ENCODE measurements at places on chromosomes 5 and 9.

DNA sequence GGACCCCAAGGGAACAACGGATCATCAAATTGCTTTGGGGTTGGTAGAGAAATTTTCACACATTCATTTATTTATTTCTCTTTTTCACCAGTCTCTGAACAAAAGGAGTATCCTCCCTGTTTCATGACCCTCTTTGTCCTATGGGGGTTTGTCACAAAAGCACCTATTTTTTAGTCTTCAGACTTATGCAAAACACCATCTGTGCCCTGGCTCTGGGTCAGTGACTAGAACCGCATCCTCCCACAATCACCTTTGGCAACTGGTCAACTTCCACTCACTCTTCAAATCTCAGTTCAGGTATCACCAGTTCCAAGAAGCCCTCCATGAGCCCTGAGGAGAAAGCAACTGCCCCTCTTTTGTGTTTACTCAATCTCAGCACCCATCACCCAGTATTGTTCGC lies 395.7 kb downstream of the CDK5RAP2 start:
- DNase-seq, result no peak

DNA sequence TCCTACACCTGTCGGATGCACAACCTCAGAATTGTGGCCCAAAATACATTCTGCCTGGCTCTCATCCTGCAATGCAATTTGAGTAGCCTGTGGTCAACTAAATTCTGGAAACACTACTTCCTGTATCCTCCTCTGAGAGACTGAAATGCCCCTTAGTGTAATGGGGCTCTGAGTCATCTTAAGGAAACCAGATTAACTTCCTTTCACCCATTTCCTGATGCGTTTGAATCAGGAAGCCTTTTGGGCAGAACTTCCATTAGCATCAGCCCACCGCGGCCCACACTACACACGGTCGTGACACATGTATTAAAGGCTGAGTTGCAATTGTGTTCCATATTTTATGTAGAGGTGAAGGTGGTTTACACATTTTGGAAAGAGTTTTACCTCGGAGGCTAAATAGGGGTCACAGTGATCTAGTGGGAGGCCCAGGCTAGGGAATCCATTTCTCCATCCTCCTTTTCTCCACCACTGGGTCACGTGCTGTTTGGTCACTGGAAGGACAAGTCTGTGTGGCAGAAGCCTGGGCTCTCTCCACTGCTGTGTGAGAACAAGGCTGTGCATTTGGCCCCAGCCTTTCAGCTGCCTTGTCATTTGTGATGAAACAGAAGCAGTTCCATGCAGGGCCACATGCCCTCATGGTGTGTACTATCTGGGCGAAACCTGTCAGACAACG lies 55.9 kb downstream of the DAP start:
- DNase-seq, result no peak

DNA sequence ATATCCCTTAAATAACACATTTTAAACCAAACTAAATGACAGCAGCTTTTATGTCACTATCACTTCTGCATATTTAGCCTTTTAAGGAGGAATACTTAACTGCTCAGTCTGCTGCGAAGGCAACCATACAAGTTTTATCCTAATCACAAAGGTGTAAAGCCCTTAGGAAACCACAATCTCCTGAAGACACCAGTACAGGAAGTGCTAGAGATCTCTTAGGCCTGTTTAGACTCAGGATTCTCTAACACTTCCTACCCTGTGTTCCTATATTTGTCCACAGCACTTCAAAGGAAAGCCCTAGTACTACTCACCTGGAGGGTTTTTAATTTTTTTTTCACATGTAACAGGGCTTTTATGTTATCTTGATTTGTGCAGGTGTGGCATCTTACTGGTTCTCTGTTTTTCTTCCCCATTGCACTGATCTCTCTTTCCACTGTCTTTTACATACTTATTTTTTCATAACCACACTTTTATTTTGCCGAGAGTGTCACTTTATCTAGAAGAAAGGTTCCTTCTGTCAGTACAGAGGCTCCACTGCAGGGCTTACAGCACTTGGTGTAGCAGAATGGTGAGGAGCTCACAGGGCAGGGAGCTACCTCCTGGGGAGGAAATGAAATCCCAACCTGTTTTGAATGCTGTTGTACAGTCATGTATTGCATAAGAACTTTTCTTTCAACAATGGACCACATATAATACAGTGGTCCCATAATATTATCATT lies 1060.6 kb upstream of the ACO1 start:
- DNase-seq, result no peak

DNA sequence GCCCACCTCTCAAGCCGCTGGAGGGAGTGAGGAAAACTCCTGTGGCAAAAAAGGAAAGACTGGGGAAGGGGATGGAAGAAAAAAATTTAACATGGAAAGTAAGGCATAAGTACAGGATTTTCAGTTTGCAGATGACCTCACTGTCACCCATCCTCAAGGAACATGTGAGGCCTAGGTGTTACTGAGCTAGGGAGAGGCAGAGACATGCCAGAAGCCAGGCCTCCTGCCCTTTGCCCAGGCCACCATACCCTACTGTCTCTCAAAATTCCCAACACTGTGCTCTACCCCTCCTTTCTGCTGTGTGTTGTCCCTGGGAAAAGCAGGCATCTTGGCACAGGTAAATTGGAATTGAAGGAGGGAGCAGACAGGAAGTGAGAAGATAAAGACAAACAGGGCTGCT lies 4.4 kb upstream of the MGAT1 start:
- no peak for DNase-seq

GRCh38 chr5:80755626-80756025 lies 100.8 kb upstream of the DHFR start:
- no peak for DNase-seq

GRCh38 chr5:164059471-164059870 lies 554.1 kb downstream of the MAT2B start:
- no peak for DNase-seq

GRCh38 chr5:41154491-41154890 lies 58.8 kb downstream of the C6 start:
- DNase-seq, result no peak

DNA sequence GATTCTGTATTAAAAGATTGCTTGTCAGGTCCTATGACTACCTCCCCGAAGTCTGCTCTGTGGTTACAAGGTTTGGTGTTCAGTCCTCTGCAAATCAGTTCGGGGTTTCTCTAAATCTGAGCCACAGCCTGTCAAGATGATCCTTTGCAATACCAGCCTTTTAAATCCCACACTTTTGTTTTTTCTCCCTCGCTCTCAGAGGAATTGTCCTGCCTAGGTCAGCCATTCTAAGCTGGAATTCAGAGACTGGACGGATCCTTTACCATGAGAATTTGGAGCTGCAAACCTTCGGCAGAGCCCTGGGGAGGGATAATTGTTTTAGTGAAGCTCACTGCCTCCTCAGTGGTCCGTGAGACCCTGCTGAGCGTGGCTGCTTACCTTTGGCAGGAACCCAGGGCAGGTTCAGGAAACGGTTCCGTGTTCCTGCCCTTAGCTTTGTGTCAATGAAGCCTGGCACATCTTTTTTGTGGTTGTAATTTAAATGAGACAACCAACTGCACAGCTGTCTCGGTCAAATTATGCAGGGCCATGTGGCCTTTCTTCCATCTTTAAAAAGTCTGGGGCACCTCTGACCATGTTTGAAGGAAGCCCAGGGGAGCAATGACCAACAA lies 47.2 kb downstream of the EBF1 start:
- DNase-seq, result no peak

- no peak for DNase-seq
Measured at GRCh38 chr9:109242741-109243140, 75.7 kb upstream of the FRRS1L start.

DNA sequence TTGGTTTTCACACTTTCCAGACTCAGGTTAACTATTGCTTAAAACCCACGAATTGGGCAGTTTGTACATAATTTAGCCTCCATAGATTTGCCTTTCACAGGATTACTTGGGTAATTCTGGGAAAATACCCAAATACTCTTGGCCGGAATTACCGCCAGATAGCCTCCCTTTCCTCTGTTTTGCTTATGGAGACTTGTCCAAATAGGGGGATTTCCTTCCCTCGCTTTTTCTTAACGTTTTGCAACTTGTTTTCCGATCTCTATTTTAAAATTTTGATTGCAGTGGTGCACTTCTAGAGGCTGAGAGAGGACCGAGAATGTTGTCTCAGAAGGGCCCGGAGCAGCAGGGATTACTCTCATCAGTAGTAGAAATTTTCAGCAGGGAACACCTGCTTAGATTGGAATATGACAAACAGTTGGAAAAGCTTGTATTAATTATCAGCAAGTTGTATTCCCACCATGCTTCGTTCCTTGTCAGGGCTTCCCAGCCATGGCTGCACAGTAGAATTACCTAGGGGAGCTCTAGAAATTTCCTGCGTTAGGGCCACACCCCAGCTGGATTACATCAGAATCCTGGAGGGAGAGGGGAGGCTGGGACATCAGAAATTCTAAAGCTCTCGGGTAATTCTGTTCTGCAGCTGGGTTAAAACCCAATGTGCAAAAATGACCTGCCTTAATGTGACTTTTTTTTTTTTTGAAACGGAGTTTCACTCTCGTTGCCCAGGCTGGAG lies 329.1 kb downstream of the SH3GL2 start:
- DNase-seq, result no peak

GRCh38 chr9:134716067-134716466 lies 74.5 kb downstream of the COL5A1 start:
- DNase-seq, result no peak

GRCh38 chr5:14741801-14742440 lies 77.4 kb downstream of the OTULIN start:
- DNase-seq, result no peak

DNA sequence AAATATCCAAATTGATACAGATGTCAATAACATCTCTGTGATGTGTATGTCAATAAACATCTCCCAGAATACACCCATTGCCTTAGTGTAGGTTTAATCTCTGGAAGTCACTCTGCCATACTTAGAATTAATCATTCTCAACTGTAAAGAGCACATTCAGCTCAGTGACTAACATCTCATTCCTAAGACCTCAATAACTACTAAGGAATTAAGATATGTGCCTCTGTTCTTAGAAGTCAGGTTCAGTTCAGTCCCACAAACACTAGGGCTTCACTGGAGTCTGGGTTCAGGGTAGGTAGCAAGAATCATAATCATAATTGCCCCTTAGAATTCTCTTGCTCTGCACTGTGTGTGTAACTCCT lies 31.7 kb downstream of the UGCG start:
- no peak for DNase-seq

GRCh38 chr5:171599957-171600612 lies 180.6 kb downstream of the FGF18 start:
- no peak for DNase-seq

DNA sequence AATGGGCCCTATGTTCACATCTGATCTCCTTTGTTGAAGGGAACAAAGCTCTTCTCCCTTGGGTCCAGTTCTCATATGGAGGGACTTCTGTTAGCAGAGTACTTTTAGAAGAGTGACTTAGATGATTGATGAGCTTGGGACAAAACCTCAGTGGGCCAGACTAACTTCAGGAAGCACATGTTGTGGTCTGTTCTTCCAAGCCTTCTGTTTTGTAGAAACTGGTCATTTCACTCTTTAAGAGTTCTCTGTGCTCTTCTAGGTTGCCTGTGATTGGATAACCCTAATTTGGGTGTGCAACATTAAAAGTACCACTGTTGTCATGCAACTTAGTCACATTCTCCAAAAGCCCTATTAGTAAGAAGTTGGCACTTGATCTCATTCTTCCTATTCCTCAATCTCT lies 183.5 kb upstream of the ACO1 start:
- no peak for DNase-seq

GRCh38 chr5:143567583-143568504 lies 164.4 kb upstream of the NR3C1 start:
- DNase-seq, result no peak

- no peak for DNase-seq
Measured at GRCh38 chr9:102569436-102569835, 425.7 kb upstream of the CYLC2 start.

GRCh38 chr5:168681556-168682183 lies 102.5 kb upstream of the PANK3 start:
- no peak for DNase-seq

GRCh38 chr5:140833993-140834392 lies at the start of gene PCDHA7:
PCDHA7 (plus strand) TSS chr5:140834269; CDS start chr5:140834384, 115 bp downstream.
- DNase-seq, result no peak

DNA sequence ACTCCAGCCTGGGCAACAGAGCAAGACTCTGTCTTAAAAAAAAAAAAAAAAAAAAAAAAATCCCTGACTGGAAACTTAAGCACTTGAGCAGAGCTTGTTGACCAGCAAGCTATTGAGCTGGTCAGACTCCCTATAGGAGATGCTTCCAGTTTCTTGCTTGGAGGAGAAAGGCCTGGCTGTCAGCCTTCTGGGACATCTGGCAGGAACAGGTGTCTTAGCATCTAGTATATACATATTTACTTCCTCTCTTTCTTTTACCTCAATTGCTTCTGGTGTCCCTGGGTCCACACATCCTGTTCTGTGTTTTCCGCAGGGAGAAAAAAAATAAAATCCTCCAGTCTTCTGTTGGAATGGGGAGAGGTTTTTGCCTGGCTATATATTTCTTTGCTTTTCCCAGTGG lies 60.1 kb downstream of the PRKACG start:
- peak; percentile 3 for DNase-seq

DNA sequence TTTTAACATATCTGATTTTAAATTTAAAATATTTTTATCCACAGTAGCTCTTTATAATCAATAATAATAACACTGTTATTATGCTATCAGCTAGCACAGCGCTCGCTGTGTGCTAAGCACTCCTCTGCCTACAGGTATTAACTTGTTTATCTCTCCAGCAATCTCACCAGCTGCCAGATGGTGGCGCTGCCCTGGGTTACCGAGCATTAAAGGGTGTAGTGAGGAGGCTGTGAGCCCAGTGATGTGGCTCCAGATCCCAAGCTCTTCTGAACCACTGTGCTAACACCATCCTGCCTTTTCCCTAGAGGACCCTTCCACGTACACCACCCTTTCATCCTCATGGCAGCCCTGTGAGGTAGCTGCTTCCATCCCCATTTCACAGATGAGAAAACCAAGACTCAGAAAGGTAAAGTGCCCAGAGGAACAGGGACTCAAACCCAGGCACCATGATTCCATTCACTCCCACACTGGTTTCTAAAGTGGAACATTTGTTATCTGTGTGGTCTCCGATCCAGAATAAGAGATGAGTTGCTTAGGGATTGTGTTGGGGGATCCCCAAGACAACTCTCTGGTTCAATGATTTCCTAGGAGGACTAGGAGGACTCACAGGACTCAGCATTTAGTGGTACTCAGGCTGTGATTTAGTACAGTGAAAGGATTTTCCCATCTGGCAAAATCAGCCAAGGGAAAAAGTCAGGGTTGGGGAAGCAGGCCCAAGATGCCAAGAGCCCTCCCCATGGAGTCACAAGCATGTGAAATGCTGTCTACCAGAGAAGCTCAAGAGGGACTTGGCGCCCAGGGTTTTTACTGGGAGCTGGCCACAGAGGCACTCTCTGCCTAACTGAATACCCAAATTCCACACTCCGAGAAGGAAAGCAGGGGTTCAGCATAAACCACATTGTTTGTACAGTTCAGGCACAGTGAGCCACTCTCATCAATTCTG lies 7.0 kb downstream of the IGFBPL1 start:
- peak; percentile 70 for DNase-seq

- no peak for DNase-seq
Measured at GRCh38 chr5:35668794-35669193, 51.1 kb downstream of the SPEF2 start.

DNA sequence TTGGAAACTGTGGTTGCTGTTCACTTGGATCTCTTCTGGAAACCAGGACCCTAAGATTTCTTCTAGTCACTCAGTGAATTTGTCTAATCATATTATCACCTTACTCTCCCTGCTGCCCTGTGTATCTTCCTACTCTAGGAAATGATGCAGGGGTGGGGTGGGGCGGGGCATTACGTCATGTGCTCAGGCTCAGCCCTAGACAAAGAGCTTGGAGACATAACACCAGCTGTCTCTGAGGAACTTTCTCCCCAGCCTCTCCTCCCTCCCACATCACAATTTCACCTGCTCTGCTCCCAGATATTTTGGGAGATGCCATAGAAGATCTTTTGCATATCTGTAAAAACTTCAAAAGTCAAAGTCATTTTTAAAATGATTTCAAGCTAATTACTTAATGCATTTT lies 470.4 kb downstream of the ZSWIM6 start:
- DNase-seq, result no peak
